Stimulated activated CD8-positive, alpha-beta memory T cell treated with anti-CD3 and anti-CD28 coated beads, Interleukin-7, amount 100 ng/mL, for 4 hours (primary cell): ENCODE measurements at places on chromosomes 1 and 21.
A peak's percentile ranks its signal among the peaks of the same experiment; 100 is the strongest.

GRCh38 chr1:206435445-206435844 lies 34.8 kb upstream of the IKBKE start:
- DNase-seq = no peak

DNA sequence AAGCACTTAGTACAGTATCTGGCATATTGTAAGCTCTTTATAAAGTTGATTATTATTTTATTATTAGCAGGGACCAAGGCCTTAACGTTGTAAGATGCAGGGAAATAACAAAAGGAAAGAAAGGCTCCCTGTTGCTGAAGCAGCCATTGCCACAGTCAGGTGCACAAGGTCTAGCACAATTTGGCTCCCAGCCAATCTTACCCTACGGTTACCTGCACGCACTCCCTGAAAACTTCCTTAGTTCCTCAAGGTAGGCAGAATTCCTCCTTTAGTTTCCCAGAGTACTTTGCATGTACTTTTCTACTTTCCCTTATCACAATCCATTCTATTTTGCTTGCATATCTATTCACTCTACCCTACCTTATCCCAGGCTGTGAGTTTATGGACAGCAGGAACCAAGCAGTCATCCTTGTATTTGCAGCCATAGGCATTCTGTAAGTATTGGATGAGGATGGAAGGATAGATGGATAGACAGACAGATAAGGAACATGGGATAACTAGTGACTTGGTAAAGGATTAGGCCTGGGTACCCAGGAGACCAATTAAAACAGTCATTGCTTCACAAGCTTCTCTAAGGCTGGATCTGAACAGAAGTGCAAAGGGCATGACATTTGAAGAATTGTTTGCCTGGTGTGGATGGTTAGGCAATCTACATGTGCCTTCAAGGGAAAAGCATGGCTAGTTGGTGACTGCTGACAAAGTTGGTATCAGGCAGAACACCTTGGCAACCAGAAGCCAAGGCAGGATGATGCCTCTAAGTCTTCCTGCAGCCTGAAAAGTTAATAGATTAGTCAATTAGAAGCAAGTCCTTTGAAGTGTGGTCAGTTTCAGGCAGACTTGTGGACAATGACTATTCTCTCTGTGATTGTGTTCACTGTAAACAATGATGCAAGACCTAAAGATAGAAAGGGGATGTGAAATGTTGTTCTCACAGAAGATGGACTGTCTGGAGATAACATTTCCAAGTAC lies 20.8 kb upstream of the JAK1 start:
- DNase-seq = no peak

- DNase-seq = no peak
Measured at GRCh38 chr1:208136459-208137182, 107.6 kb downstream of the PLXNA2 start.

GRCh38 chr1:182786223-182786994 lies 3.2 kb upstream of the NPL start:
- peak; percentile 10 for DNase-seq

DNA sequence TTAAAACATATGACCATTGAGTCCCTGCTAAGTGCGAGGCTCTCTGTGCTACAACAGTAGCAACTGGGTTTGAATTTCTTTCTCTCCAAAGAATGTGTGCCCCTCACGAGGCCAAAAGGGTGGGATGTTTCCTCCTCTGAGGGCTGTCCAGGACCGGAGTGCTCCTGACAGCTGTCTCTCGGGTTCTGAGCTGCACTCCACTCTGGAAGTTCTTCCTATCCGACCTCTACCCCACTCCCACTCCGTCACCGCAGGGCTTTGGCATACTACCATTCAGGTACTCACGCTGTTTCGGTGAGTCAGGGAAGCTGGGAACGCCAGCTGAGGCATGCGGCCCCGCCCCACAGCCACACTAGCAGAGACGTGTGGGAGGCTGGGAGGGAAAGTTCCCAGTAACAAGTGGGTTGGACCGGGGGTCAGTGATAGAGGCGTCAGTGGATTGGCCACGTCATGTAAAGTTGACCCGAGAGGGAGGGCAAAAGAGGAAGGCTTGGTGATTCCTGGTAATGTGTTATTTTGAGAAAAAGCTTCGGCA lies 705 bp upstream of the SLC50A1 start:
- DNase-seq = peak; percentile 64

DNA sequence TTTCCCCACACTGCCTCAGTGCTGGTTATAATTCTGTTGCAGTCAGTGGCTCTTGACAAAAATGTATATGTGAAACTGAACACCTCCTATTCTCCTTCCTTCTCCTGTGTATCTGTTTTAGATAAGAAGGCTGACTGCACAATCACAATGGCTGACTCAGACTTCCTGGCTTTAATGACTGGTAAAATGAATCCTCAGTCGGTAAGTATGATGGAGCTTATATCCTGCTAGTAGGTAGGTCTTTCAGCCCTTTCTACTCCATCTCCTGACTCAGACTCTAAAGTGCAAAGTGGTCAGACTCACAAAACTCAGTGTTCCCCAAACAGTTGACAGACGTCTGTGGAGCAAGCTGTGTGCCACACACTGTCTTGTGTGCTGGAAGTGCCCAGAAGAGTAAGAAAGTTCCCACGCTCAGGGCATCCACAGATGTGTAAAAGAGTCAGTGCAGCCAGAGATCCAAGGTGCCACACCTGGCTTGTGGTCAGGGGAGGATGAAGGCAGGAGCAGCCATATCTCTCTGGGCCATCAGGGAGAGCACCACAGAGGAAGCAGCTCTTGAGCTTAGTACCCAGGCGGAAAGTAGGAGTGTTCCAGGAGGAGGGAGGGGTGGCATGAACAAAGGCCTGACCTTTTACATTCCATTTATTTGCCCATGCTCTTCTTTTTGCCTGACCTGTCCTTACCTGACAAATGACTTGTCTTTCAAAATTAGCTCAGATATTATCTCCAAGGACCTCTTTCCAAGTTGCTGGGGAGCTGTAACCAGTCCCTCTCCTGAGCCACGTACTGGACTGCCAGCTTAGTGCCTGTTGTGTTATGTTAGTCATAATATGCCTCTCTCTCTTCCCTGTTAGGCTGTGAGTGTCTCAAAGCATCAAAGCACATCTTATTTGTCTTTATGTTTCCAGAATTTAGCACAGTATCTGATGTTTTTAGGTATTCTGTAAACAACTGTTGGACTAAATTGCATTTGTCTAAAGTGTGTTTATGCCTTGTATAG lies 14.0 kb upstream of the PODN start:
- no peak for DNase-seq

DNA sequence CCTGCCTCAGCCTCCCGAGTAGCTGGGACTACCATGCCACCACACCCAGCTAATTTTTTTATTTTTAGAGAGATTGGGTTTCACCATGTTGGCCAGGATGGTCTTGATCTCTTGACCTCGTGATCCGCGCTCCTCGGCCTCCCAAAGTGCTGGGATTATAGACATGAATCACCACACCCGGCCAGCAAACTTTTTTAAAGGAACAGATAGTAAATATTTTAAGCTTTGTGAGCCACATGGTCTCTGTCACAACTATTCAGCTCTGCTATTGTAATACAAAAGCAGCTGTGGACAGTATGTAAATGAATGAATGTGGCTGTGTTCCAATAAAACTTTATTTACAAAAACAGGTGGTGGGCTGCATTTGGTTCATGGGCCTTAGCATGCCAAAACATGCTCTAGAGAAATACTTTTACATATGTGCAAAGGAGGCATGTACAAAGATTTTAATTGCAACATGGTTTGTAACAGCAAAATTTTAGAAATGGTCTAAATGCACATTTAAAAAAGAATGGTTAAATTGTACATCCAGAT lies 47.0 kb downstream of the CDCP2 start:
- no peak for DNase-seq

GRCh38 chr1:2826316-2826715 lies 24.8 kb upstream of the TTC34 start:
- no peak for DNase-seq

DNA sequence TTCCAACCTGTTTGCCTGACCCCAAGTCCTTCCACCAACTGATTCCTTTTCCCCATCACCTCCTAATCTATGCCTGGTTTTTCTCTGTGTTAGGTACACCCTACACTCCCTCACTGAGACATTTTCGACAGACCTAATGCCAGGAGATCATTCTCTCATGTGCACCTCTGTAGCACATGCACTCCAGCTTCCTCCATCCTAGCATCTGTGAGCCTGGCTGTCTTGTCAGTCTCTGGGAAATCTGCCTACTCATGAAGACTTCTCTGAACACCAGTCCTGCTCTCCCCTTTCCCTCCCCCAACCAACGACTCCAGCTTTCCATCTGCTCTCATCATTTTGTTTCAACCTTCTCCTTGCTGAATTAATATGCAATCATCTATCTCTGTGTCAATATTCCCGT lies 987 bp downstream of the MED8 start:
- DNase-seq = no peak

DNA sequence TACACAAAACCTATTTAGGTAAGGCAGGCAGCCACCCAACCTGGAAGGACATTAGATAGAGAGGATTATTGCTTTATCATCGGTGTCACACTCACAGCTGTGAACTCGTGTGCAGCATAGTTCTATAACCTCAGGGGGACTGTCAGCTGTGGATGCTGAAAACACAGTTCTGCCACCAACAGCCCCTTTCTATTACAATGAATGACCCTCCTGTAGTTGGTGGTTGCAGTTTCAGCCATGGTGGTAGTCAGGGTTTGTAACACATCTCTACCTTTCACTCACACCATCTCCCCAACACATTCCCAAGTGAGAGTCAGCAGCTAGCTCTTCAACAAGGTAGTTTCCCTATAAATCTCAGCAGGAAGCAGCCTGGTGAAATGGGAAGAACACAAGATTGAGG lies 136.8 kb downstream of the ZC3H11B start:
- DNase-seq = no peak

DNA sequence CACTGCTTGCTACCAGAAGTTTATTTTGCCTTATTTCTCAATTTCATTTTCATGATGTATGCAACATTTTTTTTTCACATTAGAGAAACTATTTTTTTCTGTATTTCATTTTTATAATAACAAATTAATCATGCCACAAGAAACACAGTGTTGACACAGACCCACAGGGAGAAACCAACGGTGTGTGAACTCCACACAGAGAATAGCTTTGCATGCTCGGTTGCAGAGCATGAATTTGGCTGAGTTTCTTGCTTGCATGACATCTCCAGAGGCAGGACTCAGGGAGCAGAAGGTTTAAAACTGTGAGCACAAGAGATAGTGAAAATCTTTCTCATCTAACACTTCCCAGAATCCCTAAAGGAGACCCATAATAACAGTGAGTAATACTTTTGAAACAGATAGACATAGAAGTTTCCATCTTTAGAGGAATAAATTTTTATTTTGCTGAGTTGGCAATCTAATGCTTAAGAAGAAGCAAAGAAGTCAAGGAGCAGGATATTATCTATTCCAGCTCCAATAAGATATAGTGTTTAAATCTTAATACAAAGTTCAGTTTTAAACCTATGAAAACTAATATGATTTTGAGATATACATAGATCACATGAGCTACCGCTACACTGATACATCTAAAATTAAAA lies 890.9 kb downstream of the MRPL39 start:
- DNase-seq = no peak

GRCh38 chr21:29174607-29175013 lies 44.2 kb downstream of the MAP3K7CL start:
- DNase-seq = no peak

GRCh38 chr1:219478811-219479210 lies 134.1 kb downstream of the ZC3H11B start:
- no peak for DNase-seq

DNA sequence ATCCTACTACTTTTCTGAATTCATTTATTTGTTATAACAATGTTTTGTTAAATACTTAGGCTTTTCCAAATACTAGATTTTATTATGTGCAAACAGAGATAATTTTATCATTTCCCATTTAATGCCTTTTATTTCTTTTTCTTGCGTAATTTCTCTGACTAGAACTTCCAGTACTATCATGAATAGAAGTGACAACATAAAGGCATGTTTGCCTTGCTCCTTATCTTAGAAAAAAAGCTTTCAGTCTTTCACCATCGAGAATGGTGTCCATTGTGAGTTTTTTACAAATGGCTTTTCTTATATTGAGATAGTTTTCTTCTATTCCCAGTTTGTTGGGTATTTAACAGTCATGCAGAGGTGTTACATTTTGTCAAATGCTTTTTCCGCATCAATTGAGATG lies 453.1 kb upstream of the ZP4 start:
- no peak for DNase-seq

DNA sequence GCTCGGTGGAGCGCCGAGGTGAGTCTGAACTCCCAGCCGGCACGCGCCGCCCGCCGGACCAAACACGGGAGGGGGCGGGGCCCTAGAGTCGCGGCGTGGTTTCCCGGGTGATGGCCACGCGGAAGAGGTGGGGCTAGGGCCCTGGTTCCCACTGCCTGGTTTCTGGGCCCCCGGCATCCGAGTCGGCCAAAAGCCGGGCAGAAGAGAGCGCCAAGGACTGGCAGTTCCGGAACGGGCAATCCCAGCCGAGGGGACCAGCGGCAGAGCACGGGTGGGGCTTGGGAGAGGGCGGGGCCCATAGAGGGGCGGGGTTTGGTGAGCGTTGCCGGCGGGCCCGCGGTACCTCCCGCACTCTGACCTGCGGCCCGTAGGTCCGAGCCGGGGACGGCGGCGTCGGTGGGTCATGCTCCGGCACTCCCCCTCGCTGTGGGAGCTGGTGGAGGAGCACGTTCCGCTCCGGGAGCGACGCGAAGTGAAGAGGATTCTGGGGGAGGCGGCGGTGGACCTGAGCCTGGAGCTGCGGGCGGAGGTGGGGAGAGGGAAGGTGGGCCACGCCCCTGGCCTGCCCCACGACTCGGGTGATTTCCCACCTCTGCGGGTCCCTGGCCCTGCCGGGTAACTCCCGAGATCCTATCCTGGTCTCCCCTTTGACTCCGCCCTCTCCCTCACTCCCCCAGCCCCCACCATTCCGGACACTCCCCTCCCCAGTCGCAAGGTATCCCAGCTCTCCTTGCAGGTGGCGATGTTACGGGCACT lies at the start of gene CCDC24:
TSS of gene CCDC24 (plus strand) at position 124 of the 756 bp plus-strand sequence. CDS start at position 404, 280 bp downstream.
- peak; percentile 43 for DNase-seq

DNA sequence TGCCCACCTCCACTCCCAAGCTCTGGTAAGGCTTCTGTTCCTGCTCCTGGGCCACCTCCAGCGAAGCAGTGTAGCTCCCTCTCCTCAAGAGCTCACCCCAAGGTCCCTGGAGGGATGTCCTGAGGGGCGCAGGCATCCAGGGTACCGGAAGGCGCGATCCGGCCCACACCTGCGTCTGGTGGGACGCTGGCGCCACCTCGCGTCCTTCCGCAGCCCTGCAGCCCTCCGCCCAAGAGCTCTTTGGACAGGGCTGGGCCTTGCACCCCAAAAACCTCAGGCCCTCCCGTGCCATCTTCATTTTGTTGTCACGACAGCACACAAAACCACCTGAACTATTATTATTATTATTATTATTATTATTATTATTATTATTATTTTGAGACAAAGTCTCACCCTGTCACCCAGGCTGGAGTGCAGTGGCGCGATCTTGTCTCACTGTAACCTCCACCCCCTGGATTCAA lies 49.2 kb upstream of the PAX7 start:
- DNase-seq = no peak

- no peak for DNase-seq
Measured at GRCh38 chr1:27724961-27725373, 794 bp upstream of the FAM76A start.
